Left renal pelvis (tissue), 4 donors: ENCODE measurements at places on chromosomes 4 and X. TPM values are rescaled to one million over a fixed set of nuclear protein-coding genes. Genes with fewer than 3 reads are reported as not detected.

GRCh38 chr4:182809417-182810102, 107.6 kb downstream of the DCTD start:
- no peak for DNase-seq

GRCh38 chr4:11474146-11474545, 45.5 kb upstream of the HS3ST1 start:
- no peak for DNase-seq

DNA sequence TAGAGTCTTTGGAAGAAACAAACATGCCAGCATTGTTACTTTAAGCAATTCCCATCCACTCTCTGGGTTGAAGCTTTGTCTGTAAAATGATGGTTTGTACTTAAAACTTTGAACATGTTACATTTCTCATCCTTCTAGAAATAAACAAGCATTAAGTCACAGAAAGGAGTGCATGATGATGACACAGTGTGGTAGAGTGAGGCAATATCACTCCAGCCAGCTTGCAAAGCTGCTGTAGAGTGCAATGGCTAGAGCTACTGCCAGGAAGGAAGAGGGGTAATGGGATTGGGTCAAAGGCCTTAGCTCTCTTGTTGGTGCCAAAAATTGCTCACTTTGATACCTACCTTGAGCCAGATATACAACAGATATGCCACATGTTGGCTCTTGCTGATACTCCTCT, 12.3 kb upstream of the ENOX2 start:
- no peak for DNase-seq

The F8 gene
- polyA plus RNA-seq = 13.9 TPM

The P2RY8 gene
- polyA plus RNA-seq = 0.62 TPM

- DNase-seq = no peak
Observed at GRCh38 chrX:132955690-132956089, 2.7 kb downstream of the HS6ST2 start.

The UGDH gene
- 80.1 TPM for polyA plus RNA-seq

DNA sequence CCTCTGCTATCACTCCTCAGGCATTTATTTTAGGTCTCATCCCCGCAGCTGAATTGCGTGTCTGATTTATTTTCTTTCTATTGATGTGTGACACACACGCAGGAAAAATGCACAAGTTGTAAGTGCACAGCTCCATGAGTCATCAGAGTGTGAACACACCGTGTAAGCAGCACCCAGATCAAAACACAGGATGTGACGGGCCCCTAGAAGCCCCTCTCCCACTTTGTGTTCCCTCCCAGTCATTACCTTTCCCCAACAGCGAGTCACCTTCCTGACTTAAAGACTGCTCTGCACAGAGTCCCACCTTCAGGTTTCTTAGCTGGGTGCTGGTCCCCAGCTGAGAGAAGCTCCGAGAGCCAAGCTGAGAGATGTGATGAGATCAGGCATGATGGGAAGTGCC, 436.7 kb downstream of the MID1IP1 start:
- DNase-seq = no peak

DNA sequence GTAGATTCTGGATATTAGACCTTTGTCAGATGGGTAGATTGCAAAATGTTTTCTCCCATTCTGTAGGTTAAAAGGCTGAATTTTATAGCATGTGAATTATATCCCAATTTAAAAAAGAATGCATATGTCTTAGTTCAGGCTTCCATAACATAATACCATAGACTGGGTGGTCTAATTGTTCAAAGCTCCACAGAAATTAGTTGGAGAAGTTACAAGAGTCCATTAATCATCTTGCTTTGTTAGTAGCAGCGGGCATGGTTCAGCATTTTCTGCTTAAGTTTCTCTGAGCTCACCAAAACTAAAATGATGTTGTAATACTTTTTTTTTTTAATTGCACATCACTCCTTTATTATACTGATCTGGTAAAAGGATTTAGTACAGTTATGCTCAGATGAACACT, 1.8 kb downstream of the PGAM4 start:
- DNase-seq = peak; percentile 15

DNA sequence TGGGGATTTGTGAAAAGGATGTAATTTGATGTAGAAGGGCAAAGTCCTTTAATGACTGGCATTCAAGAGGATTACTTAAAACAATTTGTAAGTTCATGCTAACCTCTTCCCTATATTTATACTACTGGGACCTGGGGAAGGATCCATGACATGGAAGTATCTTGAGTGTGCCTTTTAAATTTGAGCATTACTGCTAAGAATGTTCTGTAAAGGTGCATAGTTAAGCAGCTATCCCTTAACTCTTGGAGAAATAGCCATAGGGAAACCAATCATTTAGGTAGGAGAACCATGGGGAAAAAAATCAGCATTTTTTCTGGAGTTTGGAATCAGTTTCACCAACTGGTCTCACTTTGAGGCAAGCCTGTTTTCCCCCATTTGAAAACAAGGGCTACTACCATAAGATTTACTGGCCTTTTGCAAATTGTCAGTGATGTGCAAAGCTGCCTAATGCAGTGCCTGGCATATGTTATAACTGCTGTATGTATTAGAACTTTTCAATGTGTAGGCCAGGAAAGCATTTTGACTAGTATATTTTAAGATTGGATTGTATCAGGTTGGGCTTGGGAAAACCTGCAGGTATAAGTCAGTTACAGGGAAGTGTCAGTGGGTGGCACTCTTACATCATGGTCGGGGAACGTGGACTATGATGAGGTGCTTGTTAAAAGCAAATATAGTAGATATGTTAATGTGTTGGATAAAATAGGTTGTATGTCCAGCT, 72.1 kb downstream of the PRSS12 start:
- no peak for DNase-seq

- DNase-seq = no peak
Observed at GRCh38 chr4:112649055-112649408, 12.1 kb downstream of the LARP7 start.

- no peak for DNase-seq
Observed at GRCh38 chr4:10856271-10856782, 171.8 kb upstream of the CLNK start.

DNA sequence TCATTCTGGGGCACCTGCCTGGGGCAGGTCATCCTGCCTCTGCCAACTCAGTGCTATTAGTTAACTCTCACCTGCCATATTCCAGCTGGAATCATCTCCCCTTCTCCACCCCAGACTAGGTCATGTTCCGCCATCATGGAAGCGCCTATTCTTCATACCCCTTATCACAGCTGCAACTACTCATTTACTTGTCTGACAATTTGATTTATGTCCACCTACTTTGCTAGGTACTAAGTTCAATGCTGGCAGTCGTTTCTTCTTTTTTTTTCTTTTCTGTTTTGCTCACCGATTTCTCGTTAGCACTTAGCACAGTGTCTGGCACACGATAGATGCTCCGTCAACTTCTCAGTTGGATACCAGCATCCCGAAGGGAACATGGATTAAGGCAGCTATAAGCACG, 1.1 kb upstream of the FMR1 start:
- no peak for DNase-seq

The TXK gene
- 3.3 TPM for polyA plus RNA-seq

DNA sequence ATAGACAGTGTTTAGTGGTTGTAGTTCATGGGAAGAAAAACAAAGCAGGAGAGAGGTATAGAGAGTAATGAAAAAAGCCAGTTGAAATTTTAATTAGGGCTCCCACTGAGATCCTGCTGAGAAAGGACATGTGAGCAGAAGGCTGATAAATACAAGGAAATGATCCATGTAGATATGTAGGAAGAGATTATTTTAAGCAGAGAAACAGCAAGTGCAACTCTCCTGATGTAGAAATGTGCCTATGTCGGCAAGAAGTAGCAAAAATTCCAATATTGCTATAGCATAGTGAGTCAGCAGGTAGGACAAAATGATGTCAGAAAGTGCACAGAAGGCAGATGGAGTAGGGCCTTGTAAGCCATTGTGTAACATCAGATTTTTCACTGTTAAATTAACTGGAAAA, 1027.3 kb downstream of the PCDH18 start:
- DNase-seq = no peak

DNA sequence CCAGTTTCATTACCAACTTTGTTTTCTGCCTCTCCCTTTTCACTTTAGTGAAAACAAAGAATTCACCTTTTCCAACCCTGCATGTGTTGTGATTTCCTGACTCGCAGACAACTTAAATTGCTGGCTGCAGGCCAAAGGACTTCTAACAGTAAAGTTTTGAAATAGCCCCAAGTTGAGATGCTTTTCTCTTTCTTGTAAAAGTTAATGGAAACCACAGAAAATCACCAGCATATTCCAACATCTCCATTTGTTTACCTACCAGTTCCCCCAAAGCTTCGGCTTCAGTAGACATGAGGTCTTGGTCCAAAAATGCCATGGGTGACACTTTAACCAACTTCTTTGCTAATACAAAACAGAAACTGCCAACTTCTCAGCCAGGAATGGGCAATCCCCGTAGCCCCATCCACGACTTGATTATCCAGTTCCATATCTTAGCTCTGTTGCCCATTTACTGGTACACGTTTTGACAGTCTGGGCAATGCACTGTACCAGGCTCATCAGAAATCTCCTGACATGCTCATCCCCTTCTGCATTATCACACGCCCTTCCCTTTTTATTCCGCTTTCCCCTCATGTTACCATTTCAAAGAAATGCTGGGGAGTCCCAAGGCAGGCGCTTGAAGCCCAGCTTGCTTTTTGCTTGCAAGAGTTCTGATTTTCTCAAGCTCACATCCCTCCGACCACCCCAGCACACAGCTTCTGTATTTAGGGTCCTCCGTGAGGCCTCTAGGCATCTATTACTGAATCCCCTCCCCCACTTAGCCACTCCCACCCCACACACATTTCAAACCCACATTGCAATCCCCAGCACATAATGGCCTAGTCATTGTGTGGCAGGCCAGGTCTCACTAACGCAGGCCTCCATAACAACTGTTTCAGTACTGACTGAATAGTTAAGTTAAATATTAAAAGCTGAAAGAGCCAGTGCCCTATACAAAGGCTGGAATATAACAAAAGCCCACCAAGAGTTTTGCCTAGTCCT, 137.9 kb upstream of the S100G start:
- DNase-seq = no peak

GRCh38 chrX:129802863-129803262, 23.1 kb downstream of the SASH3 start:
- no peak for DNase-seq

- DNase-seq = no peak
Observed at GRCh38 chrX:99184153-99184552, 1225.9 kb downstream of the PCDH19 start.

- no peak for DNase-seq
Observed at GRCh38 chr4:104451573-104451972, 43.1 kb downstream of the CXXC4 start.

- no peak for DNase-seq
Observed at GRCh38 chr4:16492872-16493271, 266.6 kb upstream of the TAPT1 start.

GRCh38 chrX:50430917-50431575, 39.6 kb downstream of the DGKK start:
- no peak for DNase-seq

DNA sequence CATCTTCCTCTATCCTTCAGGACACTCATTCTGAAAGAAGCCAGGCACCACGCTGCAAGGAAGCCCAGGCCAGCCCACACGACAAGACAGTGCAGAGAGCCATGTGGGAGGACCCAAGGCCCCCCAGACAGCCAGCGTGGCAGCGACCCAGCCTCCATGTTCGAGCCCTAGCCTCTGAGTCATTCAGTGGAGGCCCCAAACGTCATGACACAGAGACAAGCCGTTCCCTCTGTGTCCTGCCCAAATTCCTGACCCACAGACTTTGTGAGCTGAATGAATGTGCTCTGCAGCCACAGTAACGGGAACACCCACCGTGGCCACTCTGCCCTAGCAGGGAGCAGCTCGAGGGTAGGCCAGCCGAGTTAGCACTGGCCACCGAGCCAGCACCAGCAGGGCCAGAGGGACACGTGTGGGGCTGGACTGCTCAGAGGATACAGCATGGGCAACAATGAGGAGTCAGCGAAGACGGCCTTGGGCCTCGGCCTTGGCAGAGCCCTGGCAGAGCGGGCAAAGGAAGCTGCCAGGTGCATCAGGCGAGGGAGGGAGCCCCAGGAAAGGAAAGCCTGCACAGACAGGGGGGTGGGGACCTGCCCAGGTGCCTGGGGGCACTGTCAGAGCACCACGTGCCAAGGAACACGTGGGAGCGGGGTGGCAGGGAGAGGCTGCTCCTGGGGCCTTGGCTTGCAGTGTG, 8.6 kb downstream of the BLOC1S4 start:
- DNase-seq = no peak

GRCh38 chr4:70754470-70754869, 32.7 kb downstream of the RUFY3 start:
- no peak for DNase-seq

The SPIN2B gene
- 19.9 TPM for polyA plus RNA-seq
